ENCODE measurements at places on chromosomes 1 and 21.

DNA sequence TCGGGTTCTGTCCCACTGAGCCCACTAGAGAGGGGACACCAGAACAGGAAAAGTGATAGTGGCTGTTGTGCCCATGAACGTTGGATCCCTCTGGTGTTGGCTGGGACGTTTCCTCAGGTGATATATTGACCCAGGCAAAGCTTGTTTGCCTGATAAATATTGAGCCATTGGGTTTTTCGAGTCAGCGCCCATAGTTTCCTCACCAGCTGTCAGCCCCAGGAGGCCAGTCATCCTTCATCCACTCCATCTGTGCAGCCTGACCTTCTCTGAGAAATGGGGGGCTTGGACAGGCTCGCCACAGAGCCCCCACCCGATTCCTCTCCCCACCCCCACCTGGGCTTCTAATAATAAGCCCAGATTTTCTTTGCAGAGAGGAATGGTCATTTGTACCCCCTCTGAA, 13.3 kb downstream of the DISP3 start:
- DNase-seq: no peak

DNA sequence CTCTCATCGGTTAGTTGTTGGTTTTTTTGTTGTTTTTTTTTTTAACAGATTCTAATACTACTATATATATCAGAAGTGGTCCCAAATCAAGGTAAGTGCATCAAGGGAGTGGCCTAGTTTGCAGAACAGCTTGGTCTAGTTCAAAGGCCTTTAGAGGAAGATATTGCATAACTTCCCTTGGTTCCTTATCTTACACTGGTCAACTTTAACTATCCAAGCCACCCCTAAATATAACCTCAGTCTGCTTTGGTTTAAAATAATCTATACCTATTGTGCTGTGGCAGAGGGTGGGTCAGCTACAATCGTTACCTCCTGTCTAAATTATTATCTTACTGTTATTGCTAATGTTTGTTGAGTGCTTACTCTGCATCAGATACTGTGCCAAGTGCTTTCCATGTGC, 6.9 kb downstream of the S100A12 start:
- DNase-seq: no peak

GRCh38 chr1:45775794-45776193, 25.3 kb upstream of the IPP start:
- DNase-seq: no peak

- no peak for DNase-seq
These were observed 11.8 kb upstream of the KIAA0040 start for GRCh38 chr1:175204330-175204729.

GRCh38 chr1:30409476-30410152, 313.8 kb downstream of the MATN1 start:
- no peak for DNase-seq

DNA sequence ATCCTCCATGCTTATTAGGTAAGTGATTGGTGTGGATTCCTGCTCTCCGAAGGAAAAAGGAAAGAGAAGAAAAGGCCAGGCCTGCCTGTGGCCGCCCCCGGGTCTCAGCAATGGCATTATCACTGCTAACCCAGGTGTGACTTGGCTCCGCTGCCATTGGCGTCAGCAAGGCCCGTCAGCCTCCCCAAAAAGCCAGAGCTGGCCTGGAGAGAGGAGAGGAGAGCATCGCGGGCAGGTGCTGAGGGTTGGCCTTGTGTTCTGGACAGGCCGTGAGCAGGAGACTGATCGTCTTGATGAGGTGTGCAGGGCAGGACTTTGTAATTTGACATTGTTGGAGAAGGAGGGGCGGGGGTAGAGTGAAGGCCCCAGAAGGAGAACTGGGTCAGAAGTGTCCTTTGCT, 186.4 kb downstream of the CAMTA1 start:
- DNase-seq: no peak

DNA sequence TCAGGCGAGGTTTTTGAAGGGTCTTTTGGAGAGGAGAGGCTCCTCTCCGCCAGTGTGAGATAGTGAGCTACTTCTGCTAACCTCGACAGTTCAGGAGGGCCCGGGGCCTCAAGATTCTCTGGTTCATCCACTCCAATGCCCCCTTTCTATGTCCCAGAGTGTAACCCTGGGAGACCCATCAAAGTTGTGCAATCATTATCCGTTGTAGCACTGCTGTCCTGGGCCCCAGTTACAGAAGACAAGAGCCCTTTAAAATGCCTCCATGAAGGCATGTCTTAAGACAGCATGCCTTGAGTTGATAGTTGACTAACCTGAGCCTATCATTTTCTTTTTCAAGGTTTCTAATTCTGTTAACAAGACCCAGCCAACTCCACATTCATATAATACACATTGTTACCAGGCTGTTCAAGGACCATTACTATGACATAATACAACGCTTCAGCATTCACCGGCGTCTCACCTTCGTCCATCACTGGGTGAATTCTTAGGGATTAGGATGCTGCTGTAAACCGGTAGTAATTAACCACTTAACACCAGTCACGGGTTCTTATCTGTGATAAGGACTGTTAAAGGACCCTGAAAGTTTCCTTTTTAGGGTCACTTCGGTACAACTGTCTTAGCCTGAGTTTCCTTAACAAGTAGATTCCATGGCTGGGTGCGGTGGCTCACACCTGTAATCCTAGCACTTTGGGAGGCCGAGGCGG, 37.4 kb upstream of the CDC42BPA start:
- DNase-seq: no peak
